ENCODE measurements at places on chromosomes 11 and 22. TPM values are rescaled to one million over a fixed set of nuclear protein-coding genes. Genes with fewer than 3 reads are reported as not detected.

Gene SHISAL1
- 3.2 TPM for total RNA-seq

DNA sequence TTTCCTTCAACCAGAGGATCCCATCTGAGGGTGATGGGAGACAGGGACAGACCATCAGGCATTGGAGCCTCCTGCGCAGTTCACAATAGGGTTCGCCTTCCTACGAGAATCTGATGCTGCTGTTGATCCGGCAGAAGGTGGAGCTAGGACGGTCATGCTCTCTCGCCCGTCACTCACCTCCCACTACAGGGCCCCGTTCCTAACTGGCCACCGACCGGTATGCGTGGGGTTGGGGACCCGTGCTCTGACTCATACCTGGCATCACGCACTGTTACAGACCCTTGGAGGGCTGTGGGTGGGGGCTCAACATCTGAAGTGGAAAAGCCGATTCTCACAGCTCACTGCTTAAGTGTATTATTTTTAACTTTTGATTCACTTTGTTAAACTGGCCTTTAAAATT, 402.3 kb downstream of the BRD1 start:
- no peaks in the 10 kb centered on the region for H3K4me1 ChIP-seq
- DNase-seq: no peak
- peaks cover 3% of the 10 kb centered on the region for H3K27me3 ChIP-seq
- H3K36me3 ChIP-seq: peaks cover 15% of the 10 kb centered on the region
- H3K27ac ChIP-seq: no peak overlapping the region
- H3K4me3 ChIP-seq: no peak overlapping the region

GRCh38 chr11:114215871-114216795, 80.1 kb upstream of the NNMT start:
- H3K36me3 ChIP-seq: no peaks in the 10 kb centered on the region
- no peak overlapping the region for H3K27ac ChIP-seq
- no peak for DNase-seq
- peaks cover 11% of the 10 kb centered on the region for H3K4me1 ChIP-seq

DNA sequence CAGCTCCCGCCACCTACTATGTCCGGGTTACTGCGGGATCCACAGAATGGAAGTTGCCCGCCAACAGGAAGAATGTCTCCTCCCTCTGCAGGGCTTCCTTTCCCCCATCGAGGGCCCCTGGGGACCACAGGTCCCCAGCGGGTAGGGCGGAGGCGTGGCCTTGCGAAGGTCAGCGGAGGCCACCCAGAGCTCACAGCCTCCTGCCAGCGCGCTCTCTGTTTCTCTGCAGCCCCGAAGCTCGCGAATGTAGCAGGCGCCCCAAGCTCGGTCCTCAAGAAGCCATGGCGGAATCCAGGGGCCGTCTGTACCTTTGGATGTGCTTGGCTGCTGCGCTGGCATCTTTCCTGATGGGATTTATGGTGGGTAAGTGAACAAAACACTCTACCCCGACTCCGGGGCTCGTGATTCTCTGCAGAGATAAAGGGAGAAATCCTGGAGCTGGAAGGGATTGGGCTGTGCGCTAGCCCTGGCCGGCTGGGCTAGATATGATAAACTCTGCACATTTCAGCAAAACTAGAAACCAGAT, at the start of gene NAALAD2:
Gene NAALAD2, plus strand, starts transcription at position 186 of the 526 bp plus-strand sequence. Its CDS starts 96 bp downstream, at position 282.
- H3K4me1 ChIP-seq: peaks cover 7% of the 10 kb centered on the region
- no peaks in the 10 kb centered on the region for H3K36me3 ChIP-seq
- H3K27me3 ChIP-seq: peaks cover 2% of the 10 kb centered on the region

DNA sequence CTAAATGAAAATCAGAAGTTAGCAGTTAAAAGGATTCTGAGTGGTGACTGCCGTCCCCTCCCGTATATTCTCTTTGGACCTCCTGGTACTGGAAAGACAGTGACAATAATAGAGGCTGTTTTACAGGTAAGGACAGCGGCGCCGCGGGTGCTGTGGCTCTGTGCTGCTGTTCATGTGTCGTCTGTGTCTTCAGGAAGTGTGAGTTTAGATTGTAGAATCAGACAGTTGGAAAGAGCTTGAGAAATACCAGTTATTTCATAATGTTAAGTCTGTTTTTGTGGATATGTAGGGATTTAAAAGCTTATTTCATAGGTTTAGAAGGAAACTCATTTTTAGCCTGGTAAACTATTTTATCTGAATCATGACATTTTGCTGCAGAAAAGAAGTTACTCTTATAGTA, 27.4 kb upstream of the PANX2 start:
- no peak overlapping the region for H3K4me3 ChIP-seq
- no peak for DNase-seq
- H3K27ac ChIP-seq: no peak overlapping the region
- peaks cover 5% of the 10 kb centered on the region for H3K36me3 ChIP-seq

DNA sequence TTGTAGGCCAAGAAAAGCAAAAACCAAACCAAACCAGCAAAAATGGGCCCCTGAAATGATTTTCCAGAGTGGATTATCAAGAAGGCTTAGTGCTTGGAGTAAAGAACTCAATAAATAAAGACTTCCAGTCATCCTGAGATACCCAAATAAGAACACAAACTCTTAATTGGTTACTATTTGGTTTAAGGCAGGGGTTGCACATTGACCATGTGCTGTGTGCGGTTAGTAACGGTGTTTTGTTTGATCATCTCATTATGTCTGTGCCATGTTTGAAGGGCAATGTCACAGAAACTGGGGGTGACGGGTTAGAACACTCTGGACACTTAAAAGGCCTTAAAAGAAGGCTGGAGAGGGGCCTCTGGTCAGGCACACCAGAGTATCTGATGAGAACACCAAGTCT, 9.7 kb upstream of the MICAL3 start:
- peaks cover 6% of the 10 kb centered on the region for H3K4me1 ChIP-seq
- H3K36me3 ChIP-seq: no peaks in the 10 kb centered on the region
- DNase-seq: no peak

- H3K4me1 ChIP-seq: no peaks in the 10 kb centered on the region
- no peaks in the 10 kb centered on the region for H3K36me3 ChIP-seq
- H3K27me3 ChIP-seq: peaks cover 2% of the 10 kb centered on the region
Measured at GRCh38 chr11:37841016-37841415, 1243.0 kb upstream of the RAG2 start.

All from glutamatergic neuron (in vitro differentiated cells).